Hippocampal formation (tissue), 2 donors: ENCODE measurements at places on chromosomes 6 and 20.

DNA sequence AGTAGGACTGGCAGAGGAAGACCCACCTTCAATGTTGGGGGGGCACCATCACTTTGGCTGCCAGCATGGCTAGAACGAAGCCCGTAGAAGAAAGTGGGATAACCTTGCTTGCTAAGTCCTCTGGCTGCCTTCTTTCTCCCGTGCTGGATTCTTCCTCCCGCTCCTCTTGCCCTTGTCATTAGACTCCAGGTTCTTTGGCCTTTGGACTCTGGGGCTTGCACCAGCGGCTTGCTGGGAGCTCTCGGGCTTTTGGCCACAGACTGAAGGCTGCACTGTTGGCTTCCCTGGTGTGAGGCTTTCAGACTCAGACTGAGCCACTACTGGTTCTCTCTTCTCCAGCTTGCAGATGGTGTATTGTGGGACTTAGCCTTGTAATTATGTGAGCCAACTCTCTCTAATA lies 28.2 kb downstream of the GSTA2 start:
- DNase-seq = no peak

GRCh38 chr6:33957892-33958525 lies 154.2 kb upstream of the MLN start:
- DNase-seq = no peak

- no peak for DNase-seq
Measured at GRCh38 chr6:13256266-13257001, 71.9 kb downstream of the TBC1D7 start.

- no peak for DNase-seq
Measured at GRCh38 chr20:45344168-45344860, 3.9 kb downstream of the SDC4 start.

DNA sequence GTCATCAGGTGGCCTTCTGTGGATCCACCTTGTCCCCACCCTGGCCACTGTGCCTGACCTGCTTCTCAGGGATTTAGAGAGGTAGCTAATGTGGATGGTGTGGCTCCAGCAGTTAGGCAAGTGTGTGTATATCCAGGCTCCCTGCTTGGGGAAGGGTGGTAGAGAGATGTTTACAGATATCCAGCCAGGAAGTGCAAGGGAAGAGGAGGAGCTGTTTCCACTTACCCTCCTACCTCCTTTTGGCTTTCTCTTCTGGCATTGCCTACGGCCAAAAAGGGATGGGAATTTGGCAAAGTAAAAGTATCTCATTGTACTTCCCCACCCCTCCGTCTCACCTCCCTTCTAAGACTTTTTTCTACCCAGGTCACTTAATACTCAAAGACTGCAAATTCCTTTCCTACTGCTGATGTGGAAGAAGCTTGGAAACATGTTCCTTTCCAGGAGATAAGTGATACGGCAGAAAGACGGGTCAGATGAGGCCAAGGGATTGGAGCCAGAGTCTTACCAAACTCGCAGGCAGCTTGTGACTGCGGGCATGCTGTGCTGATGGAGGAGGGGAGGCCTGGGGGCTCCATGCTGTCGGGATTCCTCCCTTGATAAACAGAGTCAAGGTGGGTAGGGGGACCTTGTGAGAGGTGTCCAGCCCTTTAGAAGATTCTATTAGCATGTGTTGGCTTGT lies 253.4 kb downstream of the PRL start:
- DNase-seq = no peak

GRCh38 chr6:56270812-56271441 lies 23.5 kb upstream of the COL21A1 start:
- no peak for DNase-seq

GRCh38 chr6:4512051-4512471 lies 264.1 kb upstream of the CDYL start:
- peak; percentile 18 for DNase-seq

DNA sequence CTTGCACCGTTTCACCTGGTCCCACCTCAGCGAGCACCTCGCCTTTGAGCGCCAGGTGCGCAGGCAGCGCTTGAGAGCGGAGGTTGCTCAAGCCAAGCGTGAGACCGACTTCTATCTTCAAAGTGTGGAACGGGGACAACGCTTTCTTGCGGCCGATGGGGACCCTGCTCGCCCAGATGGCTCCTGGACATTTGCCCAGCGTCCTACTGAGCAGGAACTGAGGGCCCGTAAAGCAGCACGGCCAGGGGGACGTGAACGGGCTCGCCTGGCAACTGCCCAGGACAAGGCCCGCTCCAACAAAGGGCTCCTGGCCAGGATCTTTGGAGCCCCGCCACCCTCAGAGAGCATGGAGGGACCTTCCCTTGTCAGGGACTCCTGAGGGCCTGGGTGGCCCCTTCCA lies 1.5 kb downstream of the ABT1 start:
- no peak for DNase-seq

DNA sequence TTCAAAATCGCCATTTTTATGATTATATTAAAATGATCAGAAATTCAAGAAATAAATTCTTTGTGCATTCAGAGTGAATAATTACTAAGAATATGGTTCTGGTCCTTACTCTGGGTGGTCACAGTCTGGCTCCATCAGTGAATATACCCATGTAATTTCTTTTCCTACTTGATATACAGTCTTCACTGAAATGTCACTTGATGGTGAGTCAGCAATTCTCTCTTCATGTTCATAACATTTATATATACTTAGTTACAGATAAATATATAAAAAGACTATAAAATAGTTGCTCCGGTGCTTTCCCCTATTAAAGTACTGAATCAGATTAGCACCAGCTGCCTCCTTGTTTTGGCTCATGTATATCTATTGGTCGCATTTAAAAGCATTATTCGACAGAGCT lies 56.4 kb upstream of the MTRF1L start:
- DNase-seq = no peak

DNA sequence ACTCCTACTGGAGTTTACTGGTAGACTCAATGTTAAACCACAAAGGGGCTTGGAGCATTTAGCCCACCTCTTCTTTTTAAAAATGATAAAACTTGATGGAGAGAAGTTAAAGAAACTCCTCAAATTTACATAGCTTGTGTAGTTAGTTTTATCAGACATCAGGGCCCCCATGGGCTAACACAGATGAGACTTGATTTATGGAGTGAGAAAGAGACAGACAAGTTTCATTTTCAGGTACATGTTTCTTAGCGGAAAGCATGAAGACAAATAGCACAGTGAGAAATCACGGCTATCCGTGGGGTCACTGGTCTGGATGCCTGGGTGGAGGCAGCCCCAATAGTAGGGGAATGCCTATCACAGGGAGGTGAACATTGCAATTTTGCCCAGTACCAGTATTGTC lies 173.6 kb downstream of the TFAP2B start:
- no peak for DNase-seq

- no peak for DNase-seq
Measured at GRCh38 chr6:157429248-157429647, 48.3 kb downstream of the ZDHHC14 start.

DNA sequence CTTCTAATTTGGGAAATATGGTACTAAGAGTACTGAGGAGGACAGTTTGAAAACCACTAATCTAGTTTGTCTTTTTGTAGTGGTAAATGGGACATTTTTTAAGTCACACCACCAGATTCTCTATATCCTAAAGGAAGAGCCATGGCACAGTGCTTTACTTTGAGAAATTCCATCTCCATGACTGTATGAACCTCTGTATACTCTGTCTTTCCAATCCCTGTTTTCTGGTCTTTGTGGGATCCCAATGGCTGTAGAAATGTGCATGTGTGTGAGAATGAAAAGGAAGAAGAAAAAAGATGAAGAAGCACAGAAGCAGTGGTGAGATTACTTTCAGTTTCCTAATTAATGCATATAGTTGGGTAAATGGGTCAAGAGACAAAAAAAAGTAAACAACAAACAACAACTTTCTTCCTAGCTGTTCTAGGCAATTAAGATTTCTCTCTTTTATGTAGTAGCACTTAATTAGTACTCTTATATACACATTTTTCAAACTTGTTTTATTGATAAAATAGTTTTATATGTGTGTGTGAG lies 141.2 kb upstream of the HCRTR2 start:
- no peak for DNase-seq

DNA sequence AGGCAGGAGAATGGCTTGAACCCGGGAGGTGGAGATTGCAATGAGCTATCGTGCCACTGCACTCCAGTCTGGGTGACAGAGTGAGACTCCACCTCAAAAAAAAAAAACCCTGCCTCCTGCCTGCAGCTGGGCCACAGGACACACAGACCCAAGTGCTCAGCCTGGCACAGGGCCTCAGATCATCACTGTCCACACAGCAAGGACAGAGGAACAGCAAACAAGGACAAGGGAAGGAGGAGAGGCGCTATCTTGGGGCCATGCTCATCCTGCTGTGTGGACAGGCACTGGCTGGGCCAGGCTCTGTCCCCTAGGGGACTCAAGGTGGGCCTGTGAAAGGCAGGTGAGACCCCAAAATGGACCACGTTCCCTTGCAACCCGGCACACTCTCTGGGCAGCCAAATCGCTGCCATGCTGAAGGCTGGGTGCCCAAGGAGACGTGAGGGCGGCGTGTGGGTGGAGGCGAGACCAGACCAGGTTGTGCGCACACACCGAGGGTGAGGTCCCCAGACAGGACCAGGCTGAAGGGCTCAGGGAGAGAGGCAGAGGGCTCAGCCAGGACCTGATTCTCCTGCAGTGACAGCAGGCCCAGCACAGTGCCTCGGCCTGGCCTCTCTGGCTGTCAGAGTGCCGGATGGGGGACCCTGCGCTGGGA lies 9.1 kb downstream of the UCKL1 start:
- DNase-seq = no peak

DNA sequence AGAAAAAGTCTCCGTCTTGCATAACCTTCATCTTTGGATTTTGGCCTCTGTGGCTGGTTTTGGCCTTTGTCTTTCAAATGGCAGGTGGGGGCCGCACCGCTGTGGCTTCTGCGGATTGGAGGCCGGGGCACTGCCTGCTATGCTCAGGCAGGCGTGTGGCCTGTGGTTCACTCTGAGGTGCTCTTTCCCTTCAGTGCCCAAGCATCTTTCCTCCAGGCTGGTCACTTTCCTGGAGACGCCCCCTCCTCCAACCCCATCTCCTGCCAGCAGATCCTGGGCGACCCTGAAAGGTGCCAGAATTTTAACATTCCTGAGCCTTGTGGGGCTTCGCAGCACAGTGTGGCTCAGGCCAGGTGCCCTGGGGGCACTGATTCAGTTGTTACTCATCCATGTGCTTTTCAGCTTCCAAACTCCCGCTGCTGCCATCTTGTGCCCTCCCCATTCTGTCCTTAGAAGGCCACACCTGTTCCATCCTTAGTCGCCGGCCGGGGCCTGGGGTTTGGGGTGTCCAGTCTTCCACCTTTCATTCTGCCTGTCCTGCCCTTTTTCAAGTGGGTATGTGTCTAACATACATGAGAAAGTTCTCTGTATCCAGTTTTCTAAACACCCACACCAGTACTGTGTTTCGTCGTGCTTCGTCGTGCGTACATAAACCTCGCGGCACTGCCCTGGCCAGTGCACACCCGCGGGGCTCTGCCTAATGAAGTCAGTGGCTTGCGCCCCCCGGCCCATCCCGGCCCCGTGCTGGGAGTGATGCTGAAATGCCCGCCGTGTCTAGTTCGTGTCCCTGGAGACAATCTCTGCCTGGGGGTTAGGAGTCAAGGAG lies 12.1 kb downstream of the SS18L1 start:
- no peak for DNase-seq

DNA sequence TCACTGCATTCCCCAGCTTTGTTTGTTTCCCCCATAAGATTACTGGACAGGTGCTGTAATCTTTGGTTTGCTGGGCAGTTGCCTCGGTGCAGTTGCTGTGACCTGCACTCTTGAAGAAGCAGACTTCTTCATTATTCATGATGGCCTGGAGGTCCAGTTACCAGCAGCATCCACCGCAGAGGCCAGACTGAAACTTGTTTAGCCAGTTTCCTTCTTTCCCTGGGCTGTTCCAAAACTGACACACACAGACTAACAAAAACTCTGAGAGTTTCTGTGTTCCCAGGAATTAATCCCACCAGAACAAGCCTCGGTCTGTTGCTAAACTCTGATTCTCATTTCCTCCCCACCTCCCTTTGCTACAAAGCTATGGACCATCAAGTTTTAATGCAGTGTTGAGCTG lies 144.1 kb downstream of the QRSL1 start:
- no peak for DNase-seq

GRCh38 chr6:2127484-2127911 lies 117.9 kb downstream of the GMDS start:
- no peak for DNase-seq

- DNase-seq = no peak
Measured at GRCh38 chr20:11468880-11469279, 448.8 kb upstream of the BTBD3 start.

GRCh38 chr6:108559097-108559883 lies 1.4 kb upstream of the FOXO3 start:
- DNase-seq = peak; percentile 93

DNA sequence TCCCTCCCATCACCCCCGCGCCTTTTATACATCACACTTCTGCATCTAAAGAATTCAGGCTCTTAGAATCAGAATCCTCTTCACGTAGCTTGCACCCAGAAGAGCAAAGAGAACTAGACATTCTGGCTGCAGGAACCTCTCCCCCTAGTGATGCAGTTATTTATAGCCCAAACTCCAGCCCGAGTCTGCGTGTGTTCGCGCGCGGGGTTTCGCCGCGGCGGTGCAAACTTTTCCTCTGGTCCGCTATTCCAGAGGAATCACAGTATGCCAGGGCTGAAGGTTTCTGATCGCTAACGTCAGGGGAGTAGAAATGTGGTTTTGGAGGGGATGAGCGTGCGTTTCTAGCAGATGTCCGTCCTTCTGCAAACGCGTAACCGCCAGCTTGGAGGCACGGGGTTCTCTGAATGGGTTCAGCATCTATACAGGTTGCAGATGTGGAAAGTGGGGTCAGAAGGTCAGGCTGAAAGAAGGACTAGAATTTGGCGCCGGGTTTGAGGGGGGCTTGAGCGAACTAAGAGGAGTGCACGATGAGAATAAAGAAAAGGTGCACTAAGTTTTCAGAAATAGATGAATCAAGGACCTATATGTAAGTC lies 1.8 kb downstream of the EPHA7 start:
- no peak for DNase-seq

DNA sequence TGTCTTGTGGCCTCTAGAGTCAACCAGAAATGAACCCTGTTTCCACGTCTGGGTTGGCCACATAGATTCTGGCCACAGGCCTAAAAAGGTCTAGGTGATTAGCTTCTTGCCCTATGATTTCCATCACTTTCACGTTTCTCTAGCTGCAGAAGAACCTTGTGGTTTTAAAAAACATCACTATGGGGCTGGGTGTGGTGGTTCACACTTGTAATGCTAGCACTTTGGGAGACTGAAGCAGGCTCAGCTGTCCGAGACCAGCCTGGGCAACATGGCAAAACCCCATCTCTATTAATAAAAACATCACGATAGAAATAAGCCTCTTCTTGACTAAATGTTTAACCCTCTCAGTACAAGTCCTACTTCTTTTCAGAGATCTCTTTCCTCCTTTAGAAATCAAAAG lies 27.6 kb downstream of the POLR1C start:
- no peak for DNase-seq

GRCh38 chr6:83480470-83480869 lies 31.9 kb upstream of the PRSS35 start:
- DNase-seq = no peak
